ENCODE measurements at places on chromosomes 16 and 17.

DNA sequence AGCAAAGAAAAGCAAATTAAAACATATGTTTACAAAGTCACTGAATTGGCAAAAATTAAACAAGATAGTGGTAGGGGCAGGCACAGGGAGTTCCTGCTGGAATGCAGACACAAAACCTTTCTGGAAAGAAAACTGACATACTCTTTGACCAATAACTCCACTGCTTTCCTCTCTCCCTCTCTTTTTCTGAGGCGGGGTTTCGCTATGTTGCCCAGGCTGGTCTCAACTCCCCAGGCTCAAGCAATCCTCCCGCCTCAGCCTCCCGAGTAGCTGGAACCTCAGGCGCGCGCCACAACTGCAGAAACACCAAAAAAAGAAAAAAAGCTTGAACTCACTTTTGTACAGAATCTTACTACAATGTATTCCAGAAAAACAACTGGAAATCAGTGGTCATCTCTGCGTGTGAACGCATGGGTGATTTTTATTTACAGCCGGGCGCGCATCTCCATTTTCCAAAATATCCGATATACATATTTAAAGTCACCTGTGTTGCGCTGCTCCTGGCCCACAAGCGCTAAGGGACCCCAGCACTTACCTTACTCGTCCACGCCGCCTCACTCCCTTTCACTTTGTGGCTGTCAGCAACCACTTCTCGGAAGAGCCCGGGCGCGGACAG is 480 bp downstream of the TXNL4B start:
- DNase-seq, result no peak

DNA sequence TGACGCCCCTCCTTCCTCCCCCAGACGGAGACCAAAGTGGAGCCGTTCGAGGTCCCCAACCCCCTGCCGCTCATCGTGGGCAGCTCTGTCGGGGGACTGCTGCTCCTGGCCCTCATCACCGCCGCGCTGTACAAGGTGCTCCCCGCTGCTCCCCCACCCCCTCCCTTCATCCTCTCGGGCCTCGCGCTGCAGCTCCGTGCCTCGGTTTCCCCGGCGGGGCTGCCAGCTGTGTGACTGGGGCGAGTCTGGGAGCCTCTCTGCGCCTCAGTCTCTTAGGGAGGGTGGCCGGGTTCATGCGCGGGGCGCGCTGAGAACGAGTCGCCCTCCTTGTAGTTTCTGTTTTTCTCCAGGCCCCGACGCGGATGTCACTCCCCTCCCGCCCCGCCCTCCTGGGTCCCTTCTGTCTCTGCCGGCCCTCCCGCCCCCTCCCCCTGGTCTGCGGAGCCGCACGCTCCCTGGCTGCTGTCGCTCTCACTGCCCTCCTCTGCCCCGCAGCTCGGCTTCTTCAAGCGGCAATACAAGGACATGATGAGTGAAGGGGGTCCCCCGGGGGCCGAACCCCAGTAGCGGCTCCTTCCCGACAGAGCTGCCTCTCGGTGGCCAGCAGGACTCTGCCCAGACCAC is 23.7 kb upstream of the ITGAX start:
- DNase-seq, result peak; percentile 28

DNA sequence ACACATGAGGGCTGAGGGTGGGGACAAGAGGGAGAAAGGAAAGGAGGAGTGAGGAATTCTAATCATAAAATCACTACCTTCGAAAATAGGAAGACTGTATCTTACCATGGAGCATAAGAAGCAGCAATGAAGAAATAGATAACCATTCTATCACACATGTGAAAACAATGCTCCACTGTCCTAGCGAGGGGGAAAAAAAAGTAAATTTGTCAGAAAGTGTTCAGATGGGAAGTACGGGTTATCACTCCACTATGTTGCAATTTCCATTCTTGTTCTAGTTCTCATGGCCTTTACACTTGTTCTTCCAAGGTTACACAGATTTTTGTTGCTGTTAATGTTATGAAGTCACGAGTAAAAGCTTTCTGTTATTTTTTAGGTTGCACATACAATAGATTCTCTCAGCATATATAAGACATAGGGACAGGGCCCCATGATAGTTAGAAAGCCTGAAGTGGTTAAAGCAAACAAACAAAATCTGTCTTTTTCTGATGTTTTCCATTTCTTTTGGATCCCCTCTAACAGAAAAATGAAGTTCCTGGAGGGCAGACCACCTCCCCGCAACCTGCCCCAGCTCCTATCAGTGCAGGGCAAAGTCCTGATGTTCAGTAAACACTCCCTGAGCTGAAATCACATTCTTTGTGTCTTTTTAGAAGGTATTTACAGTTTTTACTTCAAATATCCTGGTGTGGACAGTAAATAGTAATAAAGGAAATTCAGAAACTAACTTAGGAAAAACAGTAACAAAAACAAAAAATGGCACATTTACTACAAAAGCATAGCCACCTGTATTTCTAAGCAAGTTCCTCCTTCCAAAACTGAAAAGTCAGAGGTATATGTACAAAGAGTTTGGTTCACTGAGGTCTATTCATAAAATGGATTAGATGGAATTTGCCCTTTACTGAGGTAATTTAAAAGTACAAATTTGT is 13.7 kb downstream of the MMD start:
- DNase-seq, result no peak

GRCh38 chr17:78313735-78314648 is 45.9 kb downstream of the SOCS3 start:
- peak; percentile 77 for DNase-seq

DNA sequence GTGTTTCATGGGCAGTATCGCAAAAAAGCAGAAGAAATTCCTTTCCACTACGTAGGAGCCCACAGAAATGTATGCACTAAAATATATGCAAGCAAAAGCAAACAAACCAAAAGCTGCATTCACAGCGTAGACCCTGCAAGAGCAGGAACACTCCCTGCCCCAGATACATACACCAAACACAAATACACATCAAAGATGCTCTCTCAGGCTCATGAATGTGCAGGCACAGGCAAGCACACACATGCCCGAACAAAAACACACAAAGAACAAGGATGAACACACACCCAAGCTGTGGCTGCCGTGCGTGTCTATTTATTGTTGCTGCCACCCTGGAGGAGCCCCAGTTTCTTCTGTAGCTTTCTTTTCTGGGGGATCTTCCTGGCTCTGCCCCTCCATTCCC is 1.7 kb downstream of the NUPR1 start:
- no peak for DNase-seq

DNA sequence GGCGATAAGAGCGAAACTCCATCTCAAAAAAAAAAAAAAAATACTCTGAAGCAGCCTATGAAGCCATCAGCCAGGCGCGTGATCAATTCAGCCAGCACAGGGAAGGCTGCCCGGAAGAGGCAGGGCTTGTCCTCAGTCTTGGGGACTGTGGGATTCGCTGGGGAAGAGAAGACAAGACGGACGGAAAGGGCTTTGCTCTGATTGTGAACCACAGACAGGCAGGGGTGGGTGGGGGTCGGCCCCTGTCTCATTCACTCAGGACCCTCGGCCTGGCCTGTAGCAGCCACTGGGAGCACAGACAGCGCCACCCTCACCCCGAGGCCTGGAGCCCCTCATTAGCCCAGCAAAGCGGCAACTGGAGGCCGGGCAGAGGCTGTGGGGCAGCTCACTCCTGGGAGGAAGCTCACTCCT is 37.2 kb downstream of the ABR start:
- no peak for DNase-seq

GRCh38 chr17:45144199-45145034 is 3.9 kb upstream of the HEXIM1 start:
- peak; percentile 25 for DNase-seq

GRCh38 chr16:73996624-73997339 is 299.8 kb upstream of the PSMD7 start:
- no peak for DNase-seq

- DNase-seq, result no peak
These were observed 156.3 kb upstream of the ZKSCAN2 start for GRCh38 chr16:25413975-25414374.

DNA sequence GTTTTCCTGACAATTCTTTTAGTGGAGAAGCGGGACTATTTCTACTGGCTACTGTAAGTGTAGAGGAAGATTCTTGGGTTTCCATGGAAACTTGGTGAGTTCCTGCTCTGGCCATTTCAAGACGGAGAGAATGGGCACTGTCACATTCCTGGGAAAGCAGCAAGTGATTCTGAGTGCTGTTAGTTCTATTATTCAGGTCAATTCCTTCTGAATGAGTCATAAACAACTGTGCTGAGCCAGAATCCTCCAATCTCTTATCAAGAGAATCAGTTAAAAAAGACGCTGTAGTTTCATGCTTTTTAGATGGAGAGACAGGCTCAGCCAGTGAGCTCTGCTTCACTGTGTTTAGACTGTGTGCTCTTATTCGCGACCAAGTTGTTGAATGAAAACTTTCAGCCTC is 19.6 kb downstream of the AKAP10 start:
- no peak for DNase-seq

GRCh38 chr16:65375651-65376050 is 253.8 kb upstream of the CDH11 start:
- DNase-seq, result no peak

- no peak for DNase-seq
These were observed 1.5 kb upstream of the SPAG7 start for GRCh38 chr17:4969047-4969550.

DNA sequence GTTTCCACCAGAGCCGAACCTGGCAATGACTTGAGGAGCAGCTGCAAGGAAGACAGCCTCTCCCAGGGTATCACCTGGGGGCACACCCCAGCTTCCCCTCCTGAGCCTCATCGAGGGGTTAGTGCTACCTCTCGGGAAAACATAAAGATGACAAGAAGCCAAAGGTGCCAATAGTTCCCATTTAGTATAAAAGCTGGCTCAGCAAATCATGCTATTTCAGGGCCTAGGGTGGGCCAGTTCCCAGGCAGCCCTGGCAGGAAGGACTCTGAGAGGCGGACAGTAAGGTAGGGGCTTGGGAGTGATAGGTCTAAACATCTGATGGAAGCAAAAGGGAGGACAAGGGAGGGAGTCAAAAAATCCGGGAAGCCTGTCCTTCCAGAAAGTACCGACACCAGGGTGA is 46.2 kb downstream of the SOST start:
- DNase-seq, result no peak

- DNase-seq, result no peak
These were observed 577 bp upstream of the HS3ST2 start for GRCh38 chr16:22813223-22813947.
